NCI-H1105 (cell line): ENCODE measurements at places on chromosomes 12 and 14.

DNA sequence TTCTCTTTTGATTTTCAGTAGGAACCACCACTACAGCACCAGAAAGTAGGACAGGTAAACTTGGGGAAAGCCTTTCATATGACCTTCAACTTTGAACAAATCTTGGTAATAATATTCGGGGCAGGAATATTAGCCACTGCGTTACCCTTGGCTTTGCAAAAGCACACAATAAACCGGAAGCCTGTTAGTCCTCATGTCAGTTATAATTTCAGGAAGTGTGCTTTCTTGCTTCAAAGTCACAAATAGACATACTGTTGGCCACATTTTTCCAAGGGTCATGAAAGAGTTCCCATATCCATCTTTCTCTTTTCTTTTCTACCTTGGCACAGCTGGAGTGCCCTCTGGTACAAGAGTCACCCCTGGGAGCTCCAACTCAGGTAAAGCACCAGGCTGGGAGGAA lies 167.2 kb upstream of the CNTN1 start:
- no peak for DNase-seq

DNA sequence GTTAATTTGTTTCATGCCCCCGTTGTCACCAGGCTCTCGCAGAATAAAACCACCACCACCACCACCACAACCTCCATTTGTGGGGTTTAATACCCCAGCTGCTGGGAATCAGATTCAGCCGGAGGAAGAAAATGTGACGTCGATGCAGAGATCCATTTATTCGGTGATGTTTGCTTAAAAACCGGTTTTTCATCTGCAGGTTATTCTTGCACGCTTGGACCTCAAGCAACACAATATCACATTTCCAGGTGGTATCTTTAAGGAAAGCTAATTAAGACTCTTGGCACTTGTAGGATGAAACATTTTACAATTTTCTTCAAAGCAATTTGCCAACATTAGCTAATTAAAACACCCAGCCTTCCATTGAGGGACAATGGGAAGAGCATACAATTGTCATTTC lies 39.8 kb downstream of the SPRING1 start:
- peak; percentile 86 for DNase-seq

DNA sequence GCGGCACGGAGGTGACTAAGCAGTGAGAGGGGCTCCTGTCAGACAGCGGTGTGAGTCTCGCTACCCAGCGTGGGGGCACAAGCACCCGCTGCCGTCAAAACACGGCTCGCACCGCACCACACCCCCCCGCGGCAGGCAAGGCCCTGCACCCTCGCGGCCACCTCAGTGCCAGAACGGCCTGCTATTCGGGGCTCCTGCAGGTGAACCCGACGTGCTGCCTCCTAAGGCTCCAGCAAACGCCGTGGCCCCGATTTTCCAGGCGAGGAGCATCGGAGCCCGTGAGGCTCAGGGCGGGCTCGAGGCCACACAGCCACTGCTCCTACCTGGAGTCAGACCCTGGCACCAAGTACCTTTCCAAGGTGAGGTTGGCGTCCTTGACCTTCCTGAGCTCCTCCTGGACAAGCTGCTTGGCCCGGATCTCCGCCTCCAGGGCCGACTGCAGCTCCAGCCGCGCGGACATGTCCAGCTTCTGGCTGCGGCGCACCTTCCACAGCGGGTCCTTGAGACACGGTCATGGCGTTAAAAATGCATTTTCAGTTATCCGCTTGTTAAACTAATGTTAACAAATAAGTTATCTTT lies 41.8 kb downstream of the AMN start:
- DNase-seq = no peak

DNA sequence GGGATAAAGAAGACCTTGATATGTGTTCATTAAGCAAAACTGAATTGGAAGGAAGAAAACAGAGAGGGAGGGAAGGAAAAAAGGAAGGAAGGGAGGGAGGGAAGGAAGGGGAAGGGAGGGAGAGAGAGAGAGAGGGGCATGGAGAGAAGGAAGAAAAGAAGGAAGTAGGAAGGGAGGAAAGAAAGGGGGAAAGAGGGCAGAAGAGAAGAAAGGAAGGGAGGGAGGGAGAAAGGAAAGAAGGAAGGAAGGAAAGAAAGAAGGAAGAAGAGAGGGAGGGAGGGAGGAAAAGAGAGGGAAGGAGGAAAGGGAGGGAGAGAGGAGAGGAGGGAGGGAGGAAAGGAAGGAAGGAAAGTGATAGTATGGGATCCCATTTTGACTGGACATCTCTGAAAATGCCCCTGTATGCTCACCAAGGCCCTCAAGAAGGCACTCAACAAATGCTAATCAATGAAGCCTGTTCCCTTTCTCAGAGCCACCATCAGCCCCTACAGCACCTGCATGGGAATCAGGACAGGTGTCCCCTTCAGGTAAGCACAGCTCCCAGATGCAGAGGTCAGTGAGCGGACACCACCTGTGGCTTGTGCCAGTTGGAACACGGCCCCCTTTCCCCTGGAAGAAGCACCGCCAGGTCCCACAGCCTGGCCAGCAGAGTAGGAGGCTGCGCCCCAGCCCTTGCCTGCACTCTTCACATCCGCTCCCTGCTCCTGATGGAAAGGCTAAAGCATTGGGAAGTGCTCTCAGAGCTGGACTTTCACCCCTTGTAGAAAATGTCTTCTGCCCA lies 161.4 kb upstream of the DIO3 start:
- DNase-seq = no peak

DNA sequence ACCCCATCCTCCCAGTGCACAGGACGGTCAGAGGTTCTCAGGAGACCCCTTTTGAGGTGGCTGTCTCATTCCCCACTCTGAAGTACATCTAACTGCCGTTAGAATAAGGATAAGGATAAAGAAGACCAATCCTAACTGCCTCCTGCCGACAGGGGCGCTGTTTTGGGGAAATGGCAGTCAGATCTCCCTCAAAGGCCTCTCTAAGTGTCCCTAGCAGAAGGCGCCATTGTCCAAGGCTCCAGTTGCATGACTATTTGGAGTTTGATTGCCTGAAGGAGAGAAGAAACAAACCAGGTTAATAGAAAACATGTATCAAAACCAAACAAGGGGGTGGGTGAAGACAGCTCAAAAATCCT lies 29.1 kb upstream of the KLRB1 start:
- DNase-seq = no peak

- no peak for DNase-seq
These were observed 6.2 kb downstream of the RPL36AL start for GRCh38 chr14:49614196-49614595.

GRCh38 chr12:16325426-16325825 lies 22.0 kb upstream of the MGST1 start:
- peak; percentile 58 for DNase-seq

DNA sequence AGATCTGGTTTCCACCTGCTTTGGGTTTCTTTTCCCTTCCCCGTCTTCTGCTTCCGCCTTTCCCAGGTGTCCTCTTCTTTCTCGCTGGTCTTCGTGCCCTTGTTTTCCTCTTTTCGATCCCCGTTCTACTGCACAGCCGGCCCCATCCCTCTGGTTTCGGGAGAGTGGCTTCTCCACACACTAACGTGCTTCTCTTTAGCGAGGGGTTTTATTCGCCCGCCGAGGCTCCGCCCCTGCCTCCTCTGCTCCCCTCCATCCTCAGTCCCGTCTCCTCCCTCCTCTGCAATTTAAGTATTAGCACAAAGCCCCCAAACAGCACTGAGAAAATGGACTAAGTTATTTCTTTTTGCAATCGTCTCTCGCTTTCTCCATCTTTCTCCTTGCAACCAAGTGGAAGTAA lies at the start of gene SLC7A8:
Gene SLC7A8, minus strand, starts transcription at position 182 of the 400 bp plus-strand sequence. CDS start 746 bp downstream, outside the sequence.
- peak; percentile 43 for DNase-seq

GRCh38 chr12:79206871-79207270 lies 342.3 kb downstream of the SYT1 start:
- DNase-seq = no peak

DNA sequence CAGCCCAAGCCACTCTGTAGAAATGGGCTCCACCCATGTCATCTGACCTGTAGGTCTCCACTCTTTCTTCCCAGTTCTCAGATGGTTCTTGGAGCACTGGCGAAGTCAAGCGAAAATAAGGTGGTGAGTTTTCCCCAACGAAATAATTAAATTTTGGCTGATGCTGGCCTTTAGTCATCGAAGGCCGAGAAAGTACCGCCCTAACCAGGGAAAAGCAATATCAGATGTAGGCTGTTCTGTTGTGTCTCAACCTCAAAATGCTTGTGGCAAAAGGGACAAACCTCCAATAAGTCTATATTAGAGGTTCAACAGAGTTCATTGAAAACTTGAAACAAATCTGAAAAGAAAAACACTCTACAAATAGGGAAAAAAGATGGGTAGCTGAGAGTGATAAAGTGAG lies 48.6 kb upstream of the BCAT1 start:
- DNase-seq = no peak

DNA sequence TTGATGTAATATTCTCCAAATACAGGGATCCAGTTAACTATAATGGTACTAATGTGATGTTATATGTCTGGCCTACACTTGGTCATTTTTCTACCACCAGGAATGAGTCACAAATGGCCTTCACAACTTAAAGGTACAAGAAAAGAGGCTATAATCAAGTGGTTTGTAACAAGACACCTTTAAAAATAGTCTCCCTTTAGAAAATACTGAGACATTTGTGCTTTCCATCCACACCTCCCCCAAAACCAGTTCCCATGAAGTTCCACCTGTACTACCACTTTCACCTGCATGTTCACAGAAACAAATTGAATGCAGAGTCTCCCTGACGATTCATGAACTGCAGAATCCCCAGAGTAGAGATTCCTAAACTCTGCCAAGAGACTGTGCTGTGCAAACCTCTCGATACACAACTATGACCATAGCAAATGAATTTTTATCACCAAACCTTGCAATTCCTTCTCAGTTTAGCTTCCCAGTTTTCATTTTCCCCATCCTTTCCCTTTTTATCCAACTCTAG lies 6.0 kb downstream of the BTG1 start:
- DNase-seq = no peak

- no peak for DNase-seq
These were observed 10.4 kb downstream of the KCNJ8 start for GRCh38 chr12:21764065-21764464.

DNA sequence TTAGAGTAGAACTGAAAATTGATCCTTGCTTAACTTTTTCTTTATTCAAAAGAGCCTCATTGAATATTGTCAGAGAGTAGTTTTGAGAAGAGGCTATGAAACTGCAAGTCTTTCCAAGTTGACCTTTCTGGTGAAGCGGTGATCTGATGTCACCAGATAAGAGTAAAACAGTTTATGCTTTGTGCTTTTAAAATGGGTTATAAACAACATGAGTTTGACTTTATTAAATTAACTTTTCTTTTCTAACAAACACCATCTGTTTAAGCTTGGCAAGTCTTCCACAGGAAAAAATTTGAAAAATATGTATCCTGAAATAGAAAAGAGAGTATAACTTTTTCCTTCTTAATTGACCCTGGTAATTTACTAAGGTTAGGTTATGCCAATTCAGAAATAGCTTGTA lies 408.7 kb upstream of the NOVA1 start:
- DNase-seq = no peak

DNA sequence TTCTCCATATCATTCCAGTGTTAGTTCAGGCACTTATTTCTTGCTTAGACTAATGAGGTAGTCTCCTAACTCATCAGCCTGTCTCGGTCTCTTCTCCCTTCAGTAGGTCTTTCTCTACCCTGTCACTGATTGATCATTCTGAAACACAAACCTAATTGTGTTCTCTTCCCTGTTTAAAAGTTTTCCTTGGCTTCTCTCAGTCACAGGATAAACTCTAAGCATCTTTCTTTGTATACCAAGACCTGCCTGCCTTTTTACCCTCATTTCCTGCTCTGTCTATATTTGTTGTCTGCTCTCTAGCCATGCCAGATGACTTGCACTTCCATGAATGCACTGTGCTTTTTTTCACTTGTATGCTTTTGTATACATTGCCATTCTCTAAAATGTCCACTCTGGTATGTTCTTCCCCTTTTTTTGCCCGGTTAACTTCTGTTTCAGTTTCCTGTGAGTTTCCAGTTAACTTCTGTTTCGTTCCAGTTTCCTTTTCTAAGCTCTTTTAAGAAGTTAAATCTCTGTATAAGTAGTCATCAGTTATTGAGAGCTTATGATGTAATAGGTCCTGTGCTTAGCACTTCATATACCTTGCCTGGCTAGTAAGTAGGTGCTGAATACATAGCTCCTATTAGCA lies 12.8 kb downstream of the DIP2B start:
- no peak for DNase-seq

GRCh38 chr12:70847871-70848270 lies 72.7 kb downstream of the PTPRR start:
- DNase-seq = no peak

- DNase-seq = no peak
These were observed 29.5 kb upstream of the CISTR start for GRCh38 chr12:53781228-53781801.

- DNase-seq = no peak
These were observed 41.6 kb downstream of the EXOC5 start for GRCh38 chr14:57227083-57227482.

GRCh38 chr12:32272465-32272864 lies 126.9 kb upstream of the FGD4 start:
- DNase-seq = no peak

- peak; percentile 48 for DNase-seq
These were observed 446 bp downstream of the PPP1R12A start for GRCh38 chr12:79934281-79935020.

- DNase-seq = no peak
These were observed 182.8 kb downstream of the TSPAN9 start for GRCh38 chr12:3259973-3260372.

GRCh38 chr12:118972982-118973381 lies 8.4 kb upstream of the SRRM4 start:
- DNase-seq = no peak

GRCh38 chr12:13941258-13942249 lies 39.8 kb downstream of the GRIN2B start:
- DNase-seq = peak; percentile 51

DNA sequence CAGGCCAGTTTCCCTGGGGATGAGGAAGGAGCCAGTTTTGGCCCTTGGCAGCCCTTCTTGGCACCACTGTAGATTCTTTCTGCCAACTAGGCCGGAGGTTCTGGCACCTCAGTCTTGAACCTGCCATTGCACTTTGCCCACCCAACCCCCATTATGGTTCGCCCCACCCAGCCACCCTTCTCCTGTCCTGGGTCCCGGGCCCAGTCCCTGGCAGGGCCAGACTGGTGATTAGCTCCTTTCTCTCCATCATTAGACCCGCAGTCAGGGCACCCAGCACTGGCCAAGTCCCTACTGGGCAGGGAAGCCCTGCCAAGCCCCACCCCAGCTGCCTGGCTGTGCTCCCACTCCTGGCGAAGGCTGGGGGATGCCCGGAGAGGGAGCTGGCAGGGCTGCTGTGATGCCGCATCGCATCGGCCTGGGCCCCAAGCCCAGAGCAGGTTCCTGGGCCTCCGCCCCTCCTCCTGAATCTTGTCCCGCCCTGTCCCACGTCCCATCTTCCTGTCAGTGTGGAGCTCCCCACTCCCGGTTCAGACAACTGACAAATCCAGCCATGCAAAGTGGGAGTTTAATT lies 9.8 kb downstream of the FAM222A start:
- peak; percentile 55 for DNase-seq

GRCh38 chr12:116978791-116979508 lies 68.2 kb downstream of the FBXW8 start:
- DNase-seq = peak; percentile 34
